ENCODE measurements at places on chromosomes 2 and 18. TPM values are rescaled to one million over a fixed set of nuclear protein-coding genes. Genes with fewer than 3 reads are reported as not detected.

LIMS4 gene
- 10.7 TPM for polyA plus RNA-seq

AKAIN1 gene
- polyA plus RNA-seq, result not detected

METTL5 gene
- polyA plus RNA-seq, result 40.7 TPM

GRHL1 gene
- 1.0 TPM for polyA plus RNA-seq

DNA sequence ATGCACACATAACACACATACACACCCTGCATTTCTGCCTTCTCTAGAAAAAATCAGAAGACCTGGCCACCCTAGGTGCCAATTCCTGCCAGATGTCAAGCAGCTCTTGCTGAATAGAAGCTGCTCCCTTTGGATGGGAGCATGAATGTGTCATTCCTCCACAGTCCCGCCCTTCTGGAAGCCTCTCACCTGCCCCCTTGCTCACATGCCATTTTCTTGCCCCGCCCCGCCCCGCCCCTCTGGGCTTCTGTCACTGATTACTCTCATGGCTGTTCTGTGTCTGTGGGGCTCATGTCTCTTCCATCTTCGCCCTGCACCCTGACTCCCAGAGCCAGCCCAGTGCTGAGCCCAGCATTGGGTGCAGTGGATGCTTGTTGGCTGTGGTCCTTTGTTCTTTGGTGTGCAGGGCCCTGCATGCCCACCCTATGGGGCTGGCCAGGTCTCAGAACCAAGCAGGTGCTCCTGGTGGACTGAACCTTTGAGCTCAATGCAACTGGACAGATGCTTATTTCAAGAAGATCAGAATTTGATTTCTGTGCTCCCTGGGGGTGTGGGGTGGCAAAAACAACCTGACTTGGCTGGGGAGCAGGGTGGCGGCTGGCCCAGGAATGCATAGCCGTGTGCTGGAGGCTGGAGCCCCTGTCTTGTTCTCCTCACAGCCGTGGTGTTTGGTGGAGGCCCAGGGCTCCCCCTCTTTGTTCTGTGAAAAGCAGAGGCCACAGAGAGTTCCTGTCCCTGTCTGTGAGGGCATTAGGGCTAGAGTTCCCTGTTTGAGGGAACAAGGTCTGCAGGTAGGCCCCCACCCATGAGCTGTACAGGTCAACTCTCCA is 140.6 kb upstream of the GLI2 start:
- no peak for DNase-seq
- H3K4me3 ChIP-seq, result no peak overlapping the region
- H3K36me3 ChIP-seq, result no peaks in the 10 kb centered on the region
- no peaks in the 10 kb centered on the region for H3K4me1 ChIP-seq
- no peak overlapping the region for H3K27ac ChIP-seq

- DNase-seq, result no peak
- H3K36me3 ChIP-seq, result no peaks in the 10 kb centered on the region
- no peak overlapping the region for H3K27ac ChIP-seq
Measured at GRCh38 chr2:158740621-158741020, 54.5 kb upstream of the DAPL1 start.

- H3K4me1 ChIP-seq, result peaks cover 16% of the 10 kb centered on the region
- H3K4me3 ChIP-seq, result no peak overlapping the region
- no peak overlapping the region for H3K27ac ChIP-seq
- no peaks in the 10 kb centered on the region for H3K27me3 ChIP-seq
- DNase-seq, result no peak
Measured at GRCh38 chr2:190792956-190793888, 87.4 kb upstream of the GLS start.

GRCh38 chr2:179311101-179311500 is 46.5 kb upstream of the SESTD1 start:
- no peaks in the 10 kb centered on the region for H3K4me1 ChIP-seq
- no peak overlapping the region for H3K4me3 ChIP-seq
- no peak for DNase-seq
- no peaks in the 10 kb centered on the region for H3K27me3 ChIP-seq
- no peaks in the 10 kb centered on the region for H3K36me3 ChIP-seq

DNA sequence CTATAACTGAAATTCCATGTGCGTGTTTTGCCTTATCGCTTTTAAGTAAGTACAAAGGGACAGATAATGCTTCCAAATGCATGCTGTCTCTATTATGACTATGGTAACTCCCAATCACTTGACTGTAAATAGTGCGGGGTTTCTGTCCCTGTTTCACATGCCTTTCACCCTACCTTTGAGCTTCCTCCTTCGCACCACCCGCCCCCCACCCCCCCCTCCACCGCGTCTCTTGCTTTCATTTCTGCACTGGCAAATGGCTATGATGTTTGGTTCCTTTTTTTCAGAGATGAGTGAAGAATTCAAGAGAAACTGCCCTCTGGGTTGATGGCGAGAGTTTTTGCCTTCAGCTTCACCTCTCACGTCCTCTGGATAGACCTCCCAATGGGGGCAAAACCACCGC is 25.0 kb upstream of the SPP2 start:
- no peak overlapping the region for H3K4me3 ChIP-seq
- H3K27ac ChIP-seq, result no peak overlapping the region
- H3K27me3 ChIP-seq, result no peaks in the 10 kb centered on the region

DNA sequence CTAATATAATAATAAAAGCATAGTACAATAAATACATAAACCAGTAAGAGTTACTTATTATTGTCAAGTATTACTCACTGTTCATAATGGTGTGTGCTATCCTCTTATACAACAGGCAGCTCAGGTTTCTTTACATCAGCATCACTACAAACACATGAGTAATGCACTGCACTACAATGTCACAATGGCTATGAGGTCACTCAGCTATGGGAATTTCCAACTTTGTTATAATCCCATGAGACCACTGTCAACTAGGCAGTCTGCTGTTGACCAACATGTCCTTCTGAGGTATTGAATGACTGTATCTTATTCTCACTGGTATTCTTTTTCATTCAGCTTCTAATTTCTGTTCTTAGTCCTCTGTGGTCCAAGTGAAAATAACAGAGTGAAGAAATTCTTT is 250.4 kb upstream of the DSEL start:
- DNase-seq, result no peak
- peaks cover 5% of the 10 kb centered on the region for H3K36me3 ChIP-seq
- no peaks in the 10 kb centered on the region for H3K27me3 ChIP-seq
- H3K4me1 ChIP-seq, result peaks cover 21% of the 10 kb centered on the region
- no peak overlapping the region for H3K4me3 ChIP-seq

DNA sequence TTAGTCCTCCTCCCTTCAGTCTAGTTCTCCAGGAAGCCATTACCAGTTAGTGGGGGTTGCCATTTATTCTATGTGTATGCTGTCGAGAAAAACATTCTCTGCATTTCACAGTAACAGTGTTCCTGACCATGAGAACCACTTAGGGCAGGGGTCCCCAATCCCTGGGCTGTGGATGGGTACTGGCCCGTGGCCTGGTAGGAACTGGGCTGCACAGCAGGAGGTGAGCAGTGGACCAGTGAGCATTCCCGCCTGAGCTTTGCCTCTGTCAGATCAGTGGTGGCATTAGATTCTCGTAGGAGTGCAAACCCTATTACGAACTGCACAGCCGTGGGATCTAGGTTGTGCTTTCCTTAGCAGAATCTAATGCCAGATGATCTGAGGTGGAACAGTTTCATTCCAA is 15.8 kb downstream of the ITGA4 start:
- H3K4me1 ChIP-seq, result no peaks in the 10 kb centered on the region
- H3K36me3 ChIP-seq, result peaks cover 6% of the 10 kb centered on the region
- no peak for DNase-seq
- no peak overlapping the region for H3K4me3 ChIP-seq

Measured in SK-N-SH (cell line).